NCI-H1436 treated with DMSO at 0.1 percent for 48 hours (cell line): ENCODE measurements at places on chromosomes 11 and 22.
A peak's percentile ranks its signal among the peaks of the same experiment; 100 is the strongest.

- DNase-seq, result no peak
These were observed 388.9 kb upstream of the LRRC4C start for GRCh38 chr11:41848349-41848748.

GRCh38 chr11:69240332-69241074, 53.5 kb upstream of the MYEOV start:
- no peak for DNase-seq

DNA sequence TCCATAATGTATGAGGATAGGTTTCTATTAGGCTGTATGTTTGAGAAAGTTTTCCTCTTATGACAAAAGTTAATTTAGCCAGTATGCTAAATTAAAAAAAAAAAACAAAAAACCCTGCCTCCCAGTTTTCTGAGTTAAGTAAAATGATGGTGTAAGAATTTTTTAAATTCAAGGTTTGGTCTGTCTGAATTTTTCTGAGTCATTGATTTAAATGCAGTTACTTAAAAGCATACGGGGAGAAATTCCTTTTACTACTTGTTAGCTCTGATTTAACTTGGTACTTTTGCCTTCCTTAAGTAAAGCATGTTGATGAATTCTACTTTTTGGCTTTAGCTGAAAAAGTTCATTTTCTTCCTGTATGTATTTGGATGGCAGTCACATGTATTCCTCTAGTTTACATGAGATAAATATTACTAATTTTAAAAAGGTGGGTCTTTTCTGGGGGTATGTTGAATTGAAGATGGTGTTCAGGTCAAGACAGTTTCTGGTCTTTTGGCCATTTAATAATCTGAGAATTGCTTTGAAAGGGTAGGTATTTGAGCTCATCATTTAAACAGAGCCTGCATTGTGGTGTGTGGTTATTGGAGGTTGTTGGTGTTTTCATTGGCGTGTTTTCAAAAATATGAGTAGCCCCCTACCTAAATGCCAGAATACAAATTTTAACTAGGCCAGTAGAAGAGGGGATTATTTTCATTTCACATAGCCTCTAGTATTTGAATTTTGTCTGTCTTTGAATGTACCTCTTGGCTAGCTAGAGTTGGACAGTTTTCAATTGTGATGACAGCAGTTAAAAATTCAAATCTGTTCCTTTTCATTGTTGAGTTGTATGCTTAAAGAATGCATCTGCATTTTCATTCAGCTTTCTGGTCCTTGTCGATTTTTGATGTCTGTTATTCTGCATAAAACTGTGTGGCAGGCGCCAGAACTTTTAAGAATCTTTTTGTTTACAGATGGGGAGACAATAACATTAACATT, 64.7 kb downstream of the MTMR3 start:
- no peak for DNase-seq

DNA sequence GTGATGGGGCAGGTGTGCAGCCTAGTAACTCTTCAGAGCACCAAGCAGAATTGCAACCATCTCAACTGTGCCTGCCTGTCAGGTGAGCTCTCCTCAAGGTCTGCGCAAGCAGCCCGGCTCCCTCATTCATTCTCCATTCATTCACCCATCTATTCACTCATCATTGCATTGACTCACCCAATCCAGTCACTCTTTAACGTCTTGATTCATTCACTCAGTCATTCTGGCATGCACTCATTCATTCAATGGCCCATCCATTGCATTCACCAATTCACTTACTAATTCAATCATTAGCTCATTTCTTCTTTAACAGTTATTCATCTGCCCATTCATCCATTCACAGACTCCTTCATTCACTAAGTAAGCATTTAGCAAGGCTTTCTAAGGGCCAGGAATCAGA, 111.8 kb downstream of the PDE2A start:
- peak; percentile 11 for DNase-seq

DNA sequence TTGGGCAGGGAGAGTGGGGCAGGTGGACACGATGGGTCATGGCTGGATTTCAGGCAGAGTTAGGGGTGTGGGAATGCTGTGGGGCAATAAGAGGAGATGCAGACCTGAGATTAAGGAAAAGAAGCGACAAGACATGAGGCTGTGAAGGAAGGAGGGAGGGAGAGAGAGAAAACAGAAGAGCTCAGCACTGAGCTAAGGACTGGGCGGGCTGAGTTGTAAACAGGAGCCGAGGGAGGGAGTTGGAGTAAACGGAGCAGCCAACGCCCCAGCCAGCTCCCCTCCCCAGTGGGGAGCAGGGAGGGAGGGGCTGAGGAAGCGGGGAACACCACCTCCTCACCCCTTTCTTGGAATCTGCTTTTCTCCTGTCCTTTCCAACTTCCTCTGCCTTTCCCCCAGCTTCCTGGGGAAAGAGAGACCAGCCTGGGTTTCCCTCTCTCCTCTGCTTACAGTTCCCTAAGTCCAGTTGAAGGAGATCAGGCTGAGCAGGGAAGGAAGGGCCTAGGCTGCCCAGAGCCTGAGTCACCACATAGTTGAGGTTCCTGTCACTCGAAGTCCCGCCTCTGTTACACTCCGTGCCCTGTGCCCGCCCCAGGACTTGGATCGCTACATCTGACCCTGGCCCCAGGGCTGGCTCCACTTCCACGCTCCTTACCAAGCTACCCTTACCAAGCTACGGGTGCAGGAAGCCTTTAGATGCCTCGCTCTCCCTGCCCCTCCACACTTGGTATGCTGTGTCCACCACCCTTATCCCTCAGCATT, 6.7 kb upstream of the AHNAK start:
- DNase-seq, result no peak

DNA sequence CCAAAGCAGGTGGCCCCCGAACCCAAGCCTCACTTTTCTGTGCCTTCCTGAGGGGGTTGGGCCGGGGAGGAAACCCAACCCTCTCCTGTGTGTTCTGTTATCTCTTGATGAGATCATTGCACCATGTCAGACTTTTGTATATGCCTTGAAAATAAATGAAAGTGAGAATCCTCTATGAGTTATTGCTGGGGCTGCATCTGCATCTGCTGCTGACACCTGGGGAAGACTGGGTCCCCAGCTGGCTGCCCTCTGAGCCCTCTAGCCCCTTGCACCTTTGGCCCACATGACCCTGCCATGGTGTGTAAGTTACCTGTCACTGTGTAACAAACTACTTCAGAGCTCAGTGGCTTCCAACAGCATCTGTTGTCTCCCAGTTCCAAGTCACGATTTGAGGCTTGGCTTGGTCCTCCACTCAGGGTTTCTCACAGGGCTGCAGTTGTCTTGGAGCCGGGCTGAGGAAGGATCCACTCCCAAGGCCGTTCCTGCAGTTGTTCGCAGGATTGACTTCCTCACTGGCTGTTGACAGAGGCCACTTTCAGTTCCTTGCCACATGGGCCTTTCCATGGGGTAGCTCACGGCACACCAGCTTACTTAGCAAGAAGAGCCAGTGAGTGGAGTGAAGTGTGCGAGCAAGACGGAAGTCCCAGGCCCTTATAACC, 13.5 kb upstream of the UVRAG start:
- DNase-seq, result no peak
